ENCODE measurements at places on chromosomes 12 and 14.

DNA sequence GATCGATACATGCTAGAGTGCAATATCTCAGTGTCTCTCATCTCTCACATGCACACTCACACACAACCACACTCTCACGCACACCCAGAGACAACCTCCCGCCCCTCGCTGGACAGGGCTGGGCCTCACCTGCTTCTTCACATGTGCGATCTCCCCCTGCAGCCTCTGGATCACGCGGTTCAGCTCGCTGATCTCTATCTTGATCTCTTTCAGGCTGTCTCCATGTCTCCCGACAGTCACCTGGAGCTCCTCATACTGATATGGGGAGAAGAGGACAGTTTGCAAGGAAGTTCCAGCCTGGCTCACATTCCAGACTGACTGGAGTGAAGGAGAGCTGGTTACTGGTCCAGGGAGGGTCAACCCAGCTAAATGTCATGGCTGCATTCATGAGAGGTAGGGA lies 4.4 kb downstream of the KRT2 start:
- no peak for DNase-seq

- no peak for DNase-seq
Observed at GRCh38 chr14:22434030-22434429, 155.0 kb downstream of the DAD1 start.

DNA sequence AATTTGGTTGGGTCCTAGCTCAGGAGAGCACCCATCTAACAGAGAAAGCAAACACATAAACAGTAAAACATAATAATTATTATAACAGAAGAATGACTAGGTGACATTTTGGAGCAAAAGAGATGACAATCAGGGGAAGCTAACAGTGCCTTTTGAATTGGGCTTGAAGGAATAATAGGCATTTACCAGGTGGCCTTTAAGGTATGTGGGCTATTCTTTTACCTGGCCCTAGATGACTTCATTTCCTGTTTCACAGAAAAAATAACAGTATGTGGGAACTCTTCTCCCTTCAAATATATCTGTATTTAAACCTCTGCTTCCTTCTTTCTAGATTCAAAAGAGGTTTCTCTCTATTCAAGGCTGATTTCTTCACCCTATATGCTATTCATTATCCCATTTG lies 3.8 kb downstream of the IRAK4 start:
- DNase-seq = no peak

DNA sequence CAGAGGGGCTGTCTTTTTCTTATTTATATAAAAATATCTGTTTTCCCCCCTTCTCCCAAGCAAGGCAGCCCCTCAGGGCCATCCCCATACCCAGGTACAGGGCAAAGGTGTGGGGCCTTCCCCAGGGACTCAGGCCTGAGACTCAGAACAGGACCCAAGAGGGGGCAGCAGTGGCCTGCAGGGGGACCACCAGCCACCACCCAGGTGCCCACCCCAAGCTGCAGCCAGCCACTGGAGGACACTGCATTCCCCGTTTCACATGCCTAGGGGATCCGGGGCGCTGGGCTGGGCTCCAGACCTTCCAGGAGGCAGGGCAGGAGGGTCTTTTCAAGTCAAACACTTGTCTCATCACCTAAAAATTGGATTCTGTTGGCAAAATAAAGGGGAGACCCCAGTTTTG lies 83.3 kb downstream of the SCARB1 start:
- DNase-seq = no peak

- DNase-seq = peak; percentile 83
Observed at GRCh38 chr12:104219908-104220404, 4.4 kb downstream of the TXNRD1 start.

- DNase-seq = no peak
Observed at GRCh38 chr12:67681105-67681778, 32.7 kb downstream of the DYRK2 start.

DNA sequence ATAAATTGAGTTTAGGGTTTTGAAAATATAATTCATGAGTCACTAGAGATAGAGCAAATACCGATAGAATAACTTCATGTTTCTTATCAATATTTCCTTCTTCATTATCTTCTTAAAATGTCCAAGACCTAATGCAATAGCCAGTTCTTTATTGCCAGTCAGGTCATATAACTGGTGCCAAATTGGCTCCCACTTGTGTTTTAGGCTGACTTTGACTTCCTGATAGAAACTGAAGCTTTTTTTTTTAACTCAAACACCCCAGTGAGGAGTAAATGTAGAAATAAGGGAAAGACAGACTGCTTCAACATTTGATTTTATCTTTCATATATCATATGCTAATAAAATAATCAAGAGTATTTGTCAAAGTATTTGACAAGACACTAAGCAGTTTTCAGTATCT lies 80.7 kb downstream of the ARMH4 start:
- DNase-seq = no peak

DNA sequence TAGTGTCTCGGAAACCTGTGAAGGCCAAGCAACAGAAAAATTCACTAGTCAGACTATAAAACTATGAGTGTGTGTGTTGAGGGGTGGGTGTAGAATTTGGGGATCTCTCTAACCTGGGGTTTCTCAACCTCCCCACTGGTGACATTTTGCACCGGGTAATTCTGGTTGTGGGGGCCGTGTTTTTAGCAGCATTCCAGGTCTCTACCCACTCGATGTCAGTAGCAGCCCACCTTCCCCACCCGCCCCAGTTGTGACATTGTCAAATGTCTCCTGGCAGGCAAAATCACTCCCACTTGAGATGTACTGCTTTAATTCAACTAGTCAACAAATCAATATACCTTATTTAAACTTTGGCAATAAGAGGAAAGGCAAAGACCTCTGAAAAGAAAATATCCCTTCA lies 4.1 kb downstream of the GCN1 start:
- DNase-seq = no peak

GRCh38 chr14:92524602-92525185 lies 11.1 kb downstream of the RIN3 start:
- DNase-seq = no peak

DNA sequence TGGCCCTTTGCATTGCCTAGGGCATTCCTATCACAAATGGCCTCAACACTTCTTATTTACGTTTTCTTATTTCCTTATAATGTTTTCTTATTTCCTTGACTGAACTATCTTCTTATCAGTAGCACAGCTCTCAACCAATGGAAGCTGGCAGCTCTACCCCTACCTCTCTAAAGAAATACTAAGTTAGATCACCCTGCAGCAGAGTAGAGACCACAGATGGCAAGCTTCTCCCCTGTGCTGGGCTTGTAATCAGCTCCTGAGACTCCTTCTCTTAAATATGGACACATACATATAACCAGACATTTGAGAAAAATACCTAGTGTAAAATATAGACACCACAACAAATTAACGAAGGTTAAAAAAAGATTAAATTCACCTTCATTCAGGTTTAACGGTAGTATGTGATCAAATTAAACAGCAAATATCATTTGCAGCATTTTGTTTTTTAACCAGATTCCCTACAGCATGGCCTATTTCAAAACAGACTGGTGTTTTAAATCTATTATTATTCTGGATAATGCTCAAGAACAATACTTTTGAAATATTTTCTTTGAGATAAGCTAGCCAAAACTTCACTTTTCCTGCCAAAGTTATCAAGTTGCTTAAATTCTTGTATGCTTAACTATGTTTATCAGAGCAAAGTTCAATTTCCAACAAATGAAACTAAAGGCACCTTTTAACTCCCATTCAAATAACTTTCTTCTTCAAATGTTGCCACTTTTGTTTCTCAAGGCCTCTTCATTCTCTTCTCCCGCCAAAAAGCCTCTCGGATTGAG lies 54.3 kb downstream of the SLC41A2 start:
- no peak for DNase-seq

DNA sequence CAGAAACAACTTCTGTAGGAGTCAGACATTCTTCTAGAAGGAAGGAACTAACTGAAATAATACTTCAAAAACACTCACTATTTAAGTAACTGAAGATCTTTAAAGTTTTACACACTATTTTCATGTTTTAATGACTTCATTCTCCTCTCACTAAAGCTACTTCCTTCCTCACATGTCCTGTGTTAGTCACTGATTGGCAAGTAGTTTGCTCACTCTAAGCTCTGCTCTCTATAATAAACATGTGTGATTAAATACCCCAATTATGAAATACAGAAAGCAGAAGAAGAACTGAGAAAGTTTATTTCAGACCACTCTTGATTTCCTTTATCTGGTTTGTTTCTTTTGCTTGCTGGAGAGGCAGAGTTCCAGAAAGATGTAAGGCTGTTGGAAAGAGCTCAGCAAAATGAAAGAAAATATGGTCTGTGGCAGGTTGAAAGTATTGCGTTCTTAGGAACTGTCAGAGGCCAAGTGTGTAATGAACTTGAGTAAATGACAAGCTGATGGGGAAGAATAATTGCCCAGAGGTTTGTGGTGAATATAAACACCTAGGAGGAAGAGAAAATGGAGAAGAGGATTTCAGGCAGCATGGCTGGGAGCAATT lies 522.0 kb upstream of the SEL1L start:
- no peak for DNase-seq

GRCh38 chr12:57390174-57390573 lies 40.7 kb downstream of the R3HDM2 start:
- DNase-seq = no peak

Measured in activated CD4-positive, alpha-beta memory T cell treated with anti-CD3 and anti-CD28 coated beads, Interleukin-2, amount 10 ng/mL, durations not matched to agents 7 days and 5 days (primary cell).